ENCODE measurements at places on chromosomes 2 and 18.
A peak's percentile ranks its signal among the peaks of the same experiment; 100 is the strongest.

- DNase-seq, result no peak
Observed at GRCh38 chr2:46796843-46797625, 118.6 kb downstream of the MCFD2 start.

- peak; percentile 34 for DNase-seq
Observed at GRCh38 chr2:63888490-63889402, 47.0 kb downstream of the UGP2 start.

- DNase-seq, result no peak
Observed at GRCh38 chr18:66729442-66730239, 125.8 kb upstream of the CDH19 start.

DNA sequence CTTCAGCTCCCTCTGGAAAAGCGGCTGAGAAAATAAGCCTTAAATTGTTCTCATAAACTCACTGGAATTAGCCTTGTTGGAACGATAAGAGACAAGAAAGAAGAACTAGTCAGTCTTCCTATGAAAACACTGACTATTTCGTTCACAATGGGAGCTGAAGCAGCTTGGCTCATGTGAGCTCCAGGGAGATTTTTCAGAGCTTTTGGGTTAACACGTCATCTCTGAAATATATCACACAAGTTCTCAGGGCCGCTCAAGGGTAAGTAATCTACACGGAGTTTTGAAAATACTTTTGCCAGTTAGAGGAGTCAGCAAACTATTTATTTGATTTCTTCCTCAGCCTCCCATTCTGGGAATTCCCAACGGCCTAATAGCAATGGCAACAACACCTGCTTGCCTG lies 316.2 kb upstream of the MGAT5 start:
- no peak for DNase-seq

All from activated CD4-positive, alpha-beta T cell treated with anti-CD3 and anti-CD28 coated beads, Interleukin-2, amount 50 U/mL, for 48 hours (primary cell).